B cell (primary cell): ENCODE measurements at places on chromosomes 16 and 17. TPM values are rescaled to one million over a fixed set of nuclear protein-coding genes. Genes with fewer than 3 reads are reported as not detected.

Gene ETV4
- not detected in 2 replicates for polyA plus RNA-seq

Gene SEPTIN1
- polyA plus RNA-seq = 270 and 302 TPM in 2 replicates

Gene SLC16A11
- 2.8 and 10.0 TPM in 2 replicates for polyA plus RNA-seq

Gene EMC6
- 16.6 and 21.1 TPM in 2 replicates for polyA plus RNA-seq

Gene NHERF2
- 1.5 and 1.8 TPM in 2 replicates for polyA plus RNA-seq

Gene SPAG7
- 43.4 and 46.9 TPM in 2 replicates for polyA plus RNA-seq

Gene TEKT1
- polyA plus RNA-seq = not detected in 2 replicates

Gene HAS3
- polyA plus RNA-seq = 1.4 and 2.0 TPM in 2 replicates

Gene KREMEN2
- 1.1 and 2.6 TPM in 2 replicates for polyA plus RNA-seq

Gene TLCD2
- polyA plus RNA-seq = 0.03 and 0.10 TPM in 2 replicates

Gene HP
- not detected in 2 replicates for polyA plus RNA-seq

Gene KRT24
- not detected in 2 replicates for polyA plus RNA-seq

Gene TNFSF13
- polyA plus RNA-seq = 18.1 and 20.2 TPM in 2 replicates

Gene CCL13
- polyA plus RNA-seq = not detected in 2 replicates

Gene MT1X
- 8.0 and 9.1 TPM in 2 replicates for polyA plus RNA-seq

Gene KRTAP1-3
- not detected in 2 replicates for polyA plus RNA-seq

Gene CNTD1
- not detected in 2 replicates for polyA plus RNA-seq

Gene SRCIN1
- 0.30 and 1.1 TPM in 2 replicates for polyA plus RNA-seq

Gene CACNG3
- polyA plus RNA-seq = not detected in 2 replicates

Gene CDK3
- 20.5 and 21.4 TPM in 2 replicates for polyA plus RNA-seq

Gene SCARF1
- polyA plus RNA-seq = 0.54 and 0.74 TPM in 2 replicates

Gene NEUROD2
- 0.04 and 0.06 TPM in 2 replicates for polyA plus RNA-seq

Gene C17orf50
- polyA plus RNA-seq = not detected in 2 replicates

Gene THOC6
- polyA plus RNA-seq = 52.2 and 63.9 TPM in 2 replicates

Gene DNAH2
- 0.03 TPM in 1 of 2 replicates, not detected in the other for polyA plus RNA-seq

Gene KCNG4
- polyA plus RNA-seq = not detected in 2 replicates

Gene EPX
- polyA plus RNA-seq = not detected in 2 replicates

Gene P2RX5
- 436 and 745 TPM in 2 replicates for polyA plus RNA-seq

Gene KRT40
- polyA plus RNA-seq = not detected in 2 replicates

Gene SLC52A1
- not detected in 2 replicates for polyA plus RNA-seq

Gene HEATR9
- 0.06 and 0.09 TPM in 2 replicates for polyA plus RNA-seq

Gene MYH3
- 8.3 and 9.4 TPM in 2 replicates for polyA plus RNA-seq

Gene SPDYE4
- polyA plus RNA-seq = not detected in 2 replicates

Gene GNAO1
- 0.13 and 0.26 TPM in 2 replicates for polyA plus RNA-seq

Gene GUCY2D
- polyA plus RNA-seq = not detected in 2 replicates

Gene SLC13A2
- polyA plus RNA-seq = not detected in 2 replicates

Gene GNG13
- polyA plus RNA-seq = not detected in 2 replicates

Gene IL21R
- polyA plus RNA-seq = 32.1 and 49.9 TPM in 2 replicates

Gene CHST6
- 0.01 TPM in 1 of 2 replicates, not detected in the other for polyA plus RNA-seq

Gene GJC1
- not detected in 2 replicates for polyA plus RNA-seq
